ENCODE measurements at places on chromosomes 4 and X. TPM values are rescaled to one million over a fixed set of nuclear protein-coding genes. Genes with fewer than 3 reads are reported as not detected.

The IL2 gene
- not detected for total RNA-seq

GRCh38 chr4:140581078-140581477 is 12.3 kb upstream of the UCP1 start:
- DNase-seq: no peak

DNA sequence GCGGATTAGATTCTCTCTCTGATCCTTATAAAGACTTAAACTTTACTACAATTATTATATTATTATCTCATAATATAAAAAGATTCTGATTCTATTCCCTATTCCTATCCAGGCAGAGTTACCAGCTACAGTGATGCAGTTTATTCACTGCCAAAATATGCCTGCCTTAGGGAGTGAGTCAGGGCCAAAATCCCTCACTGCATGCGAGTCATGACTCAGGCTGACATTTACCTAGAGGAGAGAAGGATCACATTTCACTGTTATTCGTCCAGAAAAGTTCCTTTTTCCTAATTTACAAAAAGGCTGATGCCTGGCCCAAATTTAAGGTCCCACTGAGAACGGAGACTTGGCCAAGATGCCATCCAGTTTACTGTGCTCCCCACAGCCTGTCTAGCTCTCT is 168.5 kb upstream of the LDB2 start:
- DNase-seq: no peak

DNA sequence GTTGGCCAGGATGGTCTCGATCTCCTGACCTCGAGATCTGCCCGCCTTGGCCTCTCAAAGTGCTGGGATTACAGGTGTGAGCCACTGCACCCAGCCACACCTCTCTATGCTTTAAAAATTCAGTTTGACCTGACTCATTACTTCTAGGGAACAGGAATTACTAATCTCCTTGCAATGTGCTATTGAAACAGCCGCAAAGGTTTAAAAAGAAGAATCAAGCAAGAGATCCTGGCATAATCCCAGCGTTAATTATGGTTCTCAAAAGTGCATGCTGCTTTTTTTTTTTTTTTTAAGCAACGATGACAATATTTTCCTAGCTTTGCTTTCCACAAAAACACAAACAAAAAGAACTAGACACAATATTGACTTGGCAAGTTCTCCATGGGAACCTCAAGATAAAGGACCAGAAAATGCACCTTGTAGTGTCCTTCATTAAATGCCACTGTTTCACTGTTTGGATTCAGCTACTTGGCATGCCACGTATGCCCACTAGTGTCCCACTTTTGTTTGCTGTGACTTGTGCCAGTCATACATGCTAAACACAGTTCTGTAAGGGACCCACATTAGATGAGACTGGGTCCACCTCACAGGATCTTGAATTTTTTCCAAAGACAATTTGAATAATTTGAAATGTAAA is 112.6 kb upstream of the PPARGC1A start:
- DNase-seq: no peak

- DNase-seq: no peak
Observed at GRCh38 chr4:78735697-78736096, 40.5 kb upstream of the BMP2K start.
